Mesendoderm (in vitro differentiated cells): ENCODE measurements at places on chromosomes 11 and 22.
A peak's percentile ranks its signal among the peaks of the same experiment; 100 is the strongest.

GRCh38 chr11:119589001-119589400 is 140.0 kb downstream of the NECTIN1 start:
- DNase-seq = no peak

DNA sequence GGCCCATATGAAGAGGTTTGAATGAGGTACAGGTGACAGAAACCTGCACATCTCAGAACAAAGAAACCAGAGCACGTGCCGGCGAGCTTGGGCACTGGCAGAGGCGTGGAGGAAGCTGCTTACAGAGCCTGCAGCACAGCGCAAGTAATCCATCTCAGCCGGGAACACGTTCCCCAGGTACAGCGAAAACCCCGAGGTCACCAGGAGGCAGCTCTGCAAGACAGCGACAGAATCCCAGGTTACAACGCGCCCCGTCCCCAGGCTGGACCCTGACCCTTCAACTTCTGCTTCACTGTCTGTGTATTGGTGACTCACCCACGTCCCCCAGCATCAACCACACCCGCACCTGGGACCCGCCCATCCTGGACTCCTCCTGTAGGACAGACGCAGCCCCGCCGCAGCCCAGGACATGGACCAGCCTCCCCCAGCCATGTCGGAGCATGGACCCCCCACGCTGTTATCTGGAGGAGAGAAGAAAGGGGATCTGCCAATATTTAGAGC is 2.2 kb downstream of the MLC1 start:
- no peak for DNase-seq

DNA sequence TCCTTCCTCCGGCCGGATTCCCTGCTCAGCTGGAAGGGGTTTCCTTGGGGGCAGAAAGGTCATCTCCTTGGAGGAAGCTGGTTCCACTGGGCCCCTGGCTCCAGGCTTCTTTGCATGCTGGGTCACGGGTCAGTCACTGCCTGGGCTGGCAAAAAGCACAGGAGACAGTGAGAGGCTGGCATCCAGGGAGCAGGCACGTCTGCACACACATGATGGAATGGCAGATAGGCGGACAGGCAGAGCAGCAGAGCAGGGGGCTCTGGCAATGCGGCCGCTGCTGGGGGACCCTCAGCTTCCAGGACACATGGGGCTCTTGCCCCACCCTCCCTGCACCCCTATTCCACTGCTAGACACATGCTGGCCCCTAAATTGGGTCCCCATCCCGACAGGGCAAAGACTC is 40.4 kb downstream of the C11orf58 start:
- DNase-seq = no peak

- DNase-seq = no peak
These were observed 462.9 kb downstream of the RAB38 start for GRCh38 chr11:87712391-87712790.

- DNase-seq = no peak
These were observed 381.2 kb downstream of the MN1 start for GRCh38 chr22:27420195-27420816.

GRCh38 chr11:18367431-18367830 is 26.9 kb upstream of the LDHA start:
- no peak for DNase-seq

DNA sequence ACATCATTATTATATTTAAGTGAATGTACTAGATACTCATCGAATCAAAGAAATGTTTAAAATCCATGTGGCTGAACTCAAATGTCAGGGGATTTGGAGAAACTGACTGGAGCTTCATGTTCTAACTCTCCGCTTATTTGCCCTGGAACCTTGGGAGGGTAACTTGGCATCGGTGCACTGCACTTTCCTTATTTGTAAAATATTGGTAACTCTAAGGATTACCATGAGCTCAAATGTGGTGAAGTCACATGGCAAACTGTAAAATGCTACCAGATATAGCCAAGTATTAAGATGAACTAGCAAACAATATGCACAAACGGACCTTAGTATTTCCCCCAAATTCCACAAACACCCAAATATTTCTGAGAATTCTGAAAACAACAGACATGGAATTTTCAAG is 75.6 kb downstream of the ETS1 start:
- DNase-seq = no peak

- DNase-seq = no peak
These were observed 138.8 kb downstream of the RCN1 start for GRCh38 chr11:32229576-32230240.

- DNase-seq = no peak
These were observed 105.1 kb downstream of the FBXO7 start for GRCh38 chr22:32579529-32580220.

GRCh38 chr22:39471381-39472141 is 14.7 kb downstream of the MGAT3 start:
- DNase-seq = peak; percentile 80

- DNase-seq = no peak
These were observed 65.2 kb downstream of the WNT7B start for GRCh38 chr22:45911601-45912271.

GRCh38 chr22:20025401-20026203 is 4.7 kb downstream of the TANGO2 start:
- DNase-seq = no peak

DNA sequence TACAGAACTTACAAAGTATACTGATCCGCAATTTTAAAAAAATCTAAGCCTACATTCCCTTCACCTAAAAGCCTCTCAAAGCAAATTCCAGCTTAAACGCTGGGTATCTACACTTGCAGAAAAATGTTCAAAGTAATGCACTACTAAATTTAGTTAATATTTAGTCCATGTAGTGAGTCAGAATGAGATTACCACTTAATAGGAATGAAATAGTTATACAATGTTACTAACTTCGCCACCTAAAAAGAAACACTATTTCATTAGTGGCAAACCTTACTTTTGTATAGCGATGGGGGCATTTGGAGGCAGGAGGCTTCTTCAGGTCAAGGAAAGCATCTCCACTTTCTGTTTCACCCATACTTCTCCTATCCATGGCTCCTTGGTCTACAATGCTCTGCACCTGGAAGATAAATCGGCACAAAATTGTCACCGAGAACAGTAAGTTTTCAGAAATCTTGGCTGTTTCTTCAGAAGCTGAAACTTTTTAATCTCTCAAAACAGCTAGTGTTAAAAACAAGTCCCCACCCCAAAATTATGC is 1.2 kb downstream of the EIF4ENIF1 start:
- DNase-seq = no peak

DNA sequence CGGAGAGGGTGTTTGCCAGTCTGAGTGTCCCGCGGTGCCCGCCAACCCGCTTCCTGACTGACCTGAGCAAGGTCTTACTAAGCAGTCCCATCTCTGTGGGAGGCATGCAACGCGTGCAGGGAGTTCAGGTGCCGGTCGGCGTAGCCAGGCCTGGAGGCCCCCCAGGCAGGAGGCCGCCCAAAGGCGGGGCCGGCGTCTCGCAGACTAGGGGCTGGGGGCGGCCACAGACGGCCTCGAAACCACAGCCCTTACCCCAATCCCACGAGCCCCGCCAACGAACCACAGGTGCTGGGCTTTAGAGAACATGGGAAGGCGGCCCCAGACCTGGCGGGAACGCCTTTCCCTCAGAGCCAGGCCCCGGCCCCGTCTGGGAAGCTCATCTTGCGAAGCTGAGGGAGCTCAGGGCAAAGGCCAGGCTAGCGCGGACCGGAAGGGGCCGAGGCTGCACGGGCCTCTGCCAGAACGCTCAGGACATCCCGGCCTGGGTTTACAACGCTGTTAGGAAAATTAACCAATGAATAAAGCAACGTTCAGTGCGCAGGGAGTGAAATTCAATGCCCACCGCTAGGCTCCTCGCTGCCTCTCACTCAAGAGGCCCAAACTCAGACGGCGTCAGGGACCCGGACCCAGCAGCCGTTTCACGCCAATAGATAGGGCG is 2.1 kb upstream of the MTFP1 start:
- no peak for DNase-seq

DNA sequence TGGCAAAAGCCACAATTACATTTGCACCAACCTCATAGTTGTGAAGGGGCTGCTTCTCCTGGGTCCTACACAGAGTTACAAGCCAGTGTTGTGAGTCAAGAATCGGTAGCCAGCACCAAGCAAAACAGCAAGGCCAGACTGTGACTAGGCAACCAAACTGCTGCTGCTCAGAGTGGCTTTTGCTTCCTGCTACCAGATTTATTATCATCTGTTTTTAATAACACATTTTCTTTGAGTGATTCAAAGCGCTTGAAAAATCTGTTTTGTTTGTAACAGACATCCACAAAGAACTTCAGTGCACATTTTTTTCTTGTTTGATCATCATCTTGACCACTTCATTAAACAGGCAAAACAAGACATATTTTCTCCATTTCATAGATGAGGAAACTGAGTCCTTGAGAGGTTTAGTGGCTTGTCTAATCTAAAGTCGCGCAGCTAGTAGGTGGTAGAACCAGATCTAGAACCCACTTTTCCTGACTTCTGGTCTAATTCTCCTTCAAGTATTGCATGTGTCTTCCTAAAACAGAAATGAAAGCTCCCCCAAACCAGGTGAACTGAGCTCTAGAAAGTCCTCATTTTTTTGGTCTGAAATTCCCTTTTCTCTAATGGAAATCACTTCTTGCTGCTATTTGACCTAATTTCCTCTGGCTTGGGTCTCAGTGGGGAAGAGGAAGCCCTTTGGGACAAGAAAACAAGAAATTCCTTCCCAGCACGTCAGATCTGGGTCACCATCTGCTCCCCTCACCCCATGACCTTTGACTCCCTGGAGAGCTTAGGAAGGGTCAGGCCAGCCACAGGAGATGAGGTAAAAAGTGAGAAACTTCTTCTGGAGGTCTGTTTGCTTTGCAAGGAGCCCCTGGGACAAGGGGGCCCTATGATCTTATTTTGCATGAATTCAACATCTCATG is 39.9 kb downstream of the CWC15 start:
- DNase-seq = no peak

DNA sequence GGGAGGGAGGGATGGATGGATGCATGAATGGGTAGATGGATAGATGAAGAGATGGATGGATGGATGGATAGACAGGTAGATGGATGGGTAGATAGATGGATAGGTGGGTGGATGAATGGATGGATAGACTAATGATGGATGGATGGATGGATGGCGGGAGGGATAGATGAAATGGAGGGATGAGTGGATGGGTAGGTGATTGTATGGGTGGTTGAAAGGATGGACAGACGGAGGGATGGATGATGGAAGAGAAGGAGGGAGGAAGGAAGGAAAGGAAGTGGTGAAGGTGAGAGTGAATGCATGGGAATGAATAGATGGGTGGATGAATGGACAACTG is 3.7 kb upstream of the TNNT3 start:
- DNase-seq = no peak

DNA sequence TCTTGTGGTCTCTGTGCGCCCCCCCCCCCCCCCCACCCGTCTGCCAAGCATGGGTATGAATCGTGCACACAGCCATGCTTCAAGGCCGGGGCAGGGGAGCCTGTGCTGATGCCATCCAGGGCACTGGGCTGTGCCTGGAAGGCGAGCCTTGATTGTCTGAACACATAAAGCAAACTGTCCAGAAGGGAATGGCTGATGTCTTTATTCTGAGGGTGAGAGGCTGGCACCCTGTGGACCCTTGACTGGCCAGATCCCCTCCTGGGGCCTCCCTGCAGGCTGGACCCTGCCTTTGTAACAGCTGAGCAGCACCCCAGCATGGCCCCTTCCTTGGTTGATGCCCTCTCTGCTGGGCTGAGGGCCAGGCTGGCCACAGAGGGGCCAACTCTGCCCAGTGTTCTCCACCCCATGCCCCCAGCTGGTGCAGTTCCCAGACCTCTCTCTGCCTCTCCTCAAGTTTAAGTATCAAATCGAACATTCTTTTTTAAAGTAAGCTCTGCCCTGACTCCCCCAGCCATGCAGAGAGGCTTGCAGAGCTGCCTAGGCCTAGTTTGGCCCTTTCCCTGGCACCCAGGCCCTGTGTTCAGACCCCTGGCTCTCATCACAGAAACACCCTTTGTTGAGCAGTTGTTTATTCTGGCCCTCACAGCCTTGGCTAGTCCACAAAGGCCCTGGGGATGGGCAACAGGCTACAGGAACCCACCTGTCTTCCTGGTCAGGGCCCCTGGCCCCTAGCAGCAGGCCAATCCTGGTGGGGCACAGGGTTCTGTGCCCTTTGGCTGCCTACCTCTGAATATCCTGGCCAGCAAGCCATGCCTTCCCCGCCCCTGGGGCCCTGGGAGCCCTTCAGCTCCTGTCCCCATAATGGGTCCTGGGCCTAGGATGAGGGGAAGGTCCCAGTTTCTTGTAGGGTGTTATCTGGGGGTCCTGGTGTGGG is 3.9 kb upstream of the RANBP1 start:
- no peak for DNase-seq

DNA sequence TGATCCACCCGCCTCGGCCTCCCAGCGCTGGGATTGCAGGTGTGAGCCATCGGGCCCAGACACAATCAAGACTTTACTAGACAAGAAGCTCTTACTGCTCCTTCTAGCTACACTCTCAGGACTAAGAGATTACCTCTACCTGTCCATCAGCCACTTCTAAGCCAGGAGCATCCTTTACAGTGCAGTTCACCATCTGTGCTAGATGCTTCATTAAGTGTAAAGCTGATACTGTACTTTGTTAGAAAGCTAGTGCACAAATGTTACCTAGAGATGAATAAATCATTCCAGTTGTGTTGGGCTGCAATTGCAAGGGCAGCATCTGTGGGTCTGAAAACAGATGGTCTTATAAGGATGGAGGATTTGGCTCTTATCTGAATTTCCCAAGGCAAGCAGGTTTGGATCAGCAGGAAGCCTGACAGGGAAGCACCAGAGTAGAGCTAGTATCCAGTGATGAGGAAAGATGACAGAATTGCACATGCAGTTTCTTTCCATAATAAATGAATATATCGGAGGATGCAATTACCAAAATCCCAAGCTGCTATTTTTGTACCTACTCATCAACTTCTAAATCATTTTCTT is 58.3 kb downstream of the FAM168A start:
- no peak for DNase-seq

GRCh38 chr11:117064275-117064674 is 34.0 kb downstream of the SIK3 start:
- DNase-seq = no peak

DNA sequence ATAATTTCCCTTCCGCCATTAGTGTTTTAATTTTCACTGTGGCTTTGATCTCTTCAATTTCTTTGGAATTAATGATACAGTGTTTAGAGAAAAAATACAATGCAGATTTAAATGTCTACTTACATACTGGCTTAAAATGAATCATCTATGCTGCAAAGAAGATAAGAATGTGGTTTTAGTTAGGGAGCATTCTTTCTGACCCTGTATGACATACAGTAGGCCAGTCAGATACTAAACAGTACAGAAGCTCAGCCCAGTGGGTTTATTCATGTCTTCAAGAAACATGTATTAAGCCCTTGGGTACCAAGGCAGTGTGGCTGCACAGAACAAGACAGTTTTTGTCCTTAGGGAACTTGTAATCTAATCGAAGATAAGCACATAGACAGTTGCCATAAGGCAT is 268.8 kb downstream of the DDX10 start:
- DNase-seq = no peak

GRCh38 chr11:6687876-6688275 is 4.7 kb upstream of the MRPL17 start:
- no peak for DNase-seq

GRCh38 chr22:48145738-48146137 is 1383.3 kb downstream of the TBC1D22A start:
- DNase-seq = no peak

DNA sequence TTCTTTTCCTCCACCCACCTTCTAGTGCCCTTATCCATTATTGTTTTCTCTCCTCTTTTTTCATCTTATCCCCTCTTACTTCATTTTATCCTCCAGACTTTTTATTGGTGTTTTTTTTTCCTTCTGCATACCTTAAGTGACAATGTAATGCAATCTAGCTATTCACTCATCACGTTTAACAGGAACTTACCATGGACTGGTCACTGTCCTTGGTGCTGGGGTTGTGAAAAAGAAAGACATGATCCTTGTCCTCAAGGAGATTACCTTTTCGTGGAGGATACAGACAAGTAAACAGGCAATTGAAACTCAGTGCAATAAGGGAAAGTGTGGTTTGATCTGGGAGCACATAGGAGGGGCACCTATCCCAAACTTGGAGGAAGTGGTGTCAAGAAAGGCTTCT is 20.7 kb downstream of the SYT9 start:
- peak; percentile 19 for DNase-seq
